Trophoblast cell (in vitro differentiated cells and primary cell): ENCODE measurements at places on chromosomes 7 and 10.

DNA sequence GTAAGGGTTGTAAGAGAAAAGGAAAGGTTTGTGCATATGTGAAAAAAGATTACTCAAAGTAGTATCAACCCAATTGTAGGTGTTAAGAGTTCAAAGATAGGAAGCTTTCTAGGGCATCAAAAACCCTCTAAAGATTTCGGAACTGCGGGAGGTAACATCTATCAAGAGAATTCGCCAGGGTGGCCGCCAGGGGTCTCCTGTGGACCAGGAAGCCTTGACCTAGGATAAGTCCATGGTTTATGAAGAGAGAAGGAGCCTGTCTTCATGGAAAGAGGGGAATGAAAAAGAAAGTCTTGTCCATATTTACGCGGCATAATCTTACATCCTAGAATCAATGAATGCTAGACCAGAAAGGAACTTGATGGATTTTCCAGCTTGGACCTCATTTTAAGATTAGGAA lies 140.7 kb upstream of the CALCR start:
- peak; percentile 63 for DNase-seq

DNA sequence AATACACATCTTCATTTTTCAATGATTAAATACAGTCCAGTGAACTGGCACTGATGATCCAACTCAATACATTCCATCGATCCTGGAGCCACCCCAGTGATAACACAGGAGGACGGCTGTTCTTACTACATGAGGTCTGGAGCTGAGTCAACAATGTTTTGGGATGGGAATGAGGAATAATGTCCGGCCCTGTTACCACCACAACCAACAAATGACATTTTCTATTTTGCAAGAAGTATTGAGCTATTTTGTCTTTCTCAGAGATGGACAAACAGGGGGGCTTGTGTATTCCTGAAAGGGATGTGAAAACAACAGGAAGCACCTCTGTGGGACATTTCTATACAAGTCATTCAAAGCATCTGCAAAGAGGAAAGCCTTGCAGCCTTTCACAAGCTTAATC lies 249.2 kb downstream of the PARD3 start:
- DNase-seq, result no peak

DNA sequence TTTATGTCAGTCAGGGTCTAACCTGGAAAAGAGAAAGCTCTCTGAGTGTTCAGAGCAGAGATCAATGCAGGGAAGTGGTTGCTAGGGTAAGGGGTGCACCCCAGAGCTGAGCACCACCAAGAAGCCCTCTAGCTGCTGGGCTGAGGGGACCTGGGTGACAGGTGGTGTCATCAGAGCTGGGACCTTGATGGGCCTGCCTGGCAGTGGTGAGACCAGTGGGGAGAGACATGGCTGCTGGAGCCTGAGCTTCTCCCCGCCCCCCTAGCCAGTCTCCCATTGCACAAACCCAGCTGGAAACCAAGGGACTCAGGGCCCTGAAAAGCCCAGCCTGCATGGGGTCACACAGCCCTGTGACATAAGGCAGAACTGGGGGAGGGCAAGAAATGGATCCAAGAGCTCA lies 49.1 kb upstream of the OSBPL3 start:
- DNase-seq, result no peak

GRCh38 chr10:132826524-132827422 lies 40.8 kb upstream of the NKX6-2 start:
- DNase-seq, result no peak

- DNase-seq, result no peak
Measured at GRCh38 chr7:40303996-40304395, 169.2 kb downstream of the SUGCT start.

DNA sequence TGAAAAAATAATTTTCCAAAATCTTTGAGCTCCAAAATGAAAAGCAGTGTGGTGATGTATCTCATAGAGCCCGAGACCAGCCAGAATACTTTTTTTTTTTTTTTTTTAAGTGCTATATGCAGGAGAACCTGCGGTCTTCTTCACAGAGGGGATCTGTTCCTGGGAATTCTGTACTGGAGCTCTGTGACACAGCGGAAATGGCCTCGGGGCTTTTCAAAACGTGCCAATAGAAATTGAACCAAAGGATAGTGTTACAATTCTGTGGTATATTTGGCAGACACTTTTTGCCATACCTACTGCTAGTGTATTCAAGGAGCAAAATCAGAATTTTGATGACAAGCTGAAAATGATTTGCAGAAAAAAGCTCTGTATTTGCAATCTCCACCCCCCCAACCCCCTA lies 1429.3 kb upstream of the LRRTM3 start:
- no peak for DNase-seq

DNA sequence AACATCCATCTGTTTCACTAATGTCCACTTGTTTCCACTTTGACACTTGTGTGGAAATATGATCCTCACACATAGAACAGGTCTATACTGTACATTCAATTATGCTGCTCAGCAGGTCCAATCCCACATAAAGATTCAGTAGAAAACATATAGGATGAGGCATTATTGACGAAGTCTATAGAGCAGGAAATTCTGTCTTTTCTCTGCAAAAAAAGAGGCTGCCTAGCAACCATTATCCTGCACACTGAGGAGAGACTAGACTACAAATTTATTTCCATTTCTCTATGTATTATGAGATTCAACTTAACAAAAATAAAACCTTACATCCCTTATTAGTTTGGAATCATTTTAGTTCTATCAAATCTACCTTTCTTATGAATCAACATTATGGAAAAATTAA lies 204.6 kb upstream of the POM121L12 start:
- no peak for DNase-seq

DNA sequence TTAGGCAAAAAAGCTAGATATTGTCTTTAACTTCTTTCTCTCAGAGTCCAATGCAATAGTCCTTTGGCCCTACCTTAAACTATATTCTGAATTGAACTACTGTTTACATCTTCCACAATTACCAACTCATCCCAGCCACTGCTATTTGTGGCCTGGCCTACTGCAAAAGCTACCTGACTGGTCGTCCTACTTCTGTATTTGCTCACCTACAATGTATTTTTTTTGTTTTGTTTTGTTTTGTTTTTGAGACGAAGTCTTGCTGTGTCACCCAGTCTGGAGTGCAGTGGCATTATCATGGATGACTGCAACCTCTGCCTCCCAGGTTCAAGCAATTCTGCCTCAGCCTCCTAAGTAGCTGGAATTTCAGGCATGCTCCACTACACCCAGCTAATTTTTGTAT lies 51.2 kb downstream of the ARL4A start:
- no peak for DNase-seq

DNA sequence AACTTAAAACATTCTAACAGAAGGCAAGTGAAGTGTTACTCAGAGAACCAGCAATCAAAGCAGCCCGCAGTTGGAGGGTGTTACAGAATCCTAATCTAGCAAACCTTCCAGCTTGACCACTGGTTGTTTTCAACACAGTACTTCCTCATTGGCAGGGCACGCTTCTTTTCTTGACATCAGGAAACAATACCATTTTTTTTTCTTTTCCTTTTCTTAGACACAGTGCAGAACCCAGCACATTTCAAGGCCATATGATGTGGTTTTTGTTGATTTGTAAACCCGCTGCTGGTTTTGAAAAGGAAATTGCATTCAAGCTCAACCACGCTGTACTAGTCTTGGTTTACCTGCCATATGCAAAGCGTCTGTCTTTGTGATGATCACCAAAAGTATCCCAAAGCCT lies 33.4 kb downstream of the RHOBTB1 start:
- DNase-seq, result no peak

DNA sequence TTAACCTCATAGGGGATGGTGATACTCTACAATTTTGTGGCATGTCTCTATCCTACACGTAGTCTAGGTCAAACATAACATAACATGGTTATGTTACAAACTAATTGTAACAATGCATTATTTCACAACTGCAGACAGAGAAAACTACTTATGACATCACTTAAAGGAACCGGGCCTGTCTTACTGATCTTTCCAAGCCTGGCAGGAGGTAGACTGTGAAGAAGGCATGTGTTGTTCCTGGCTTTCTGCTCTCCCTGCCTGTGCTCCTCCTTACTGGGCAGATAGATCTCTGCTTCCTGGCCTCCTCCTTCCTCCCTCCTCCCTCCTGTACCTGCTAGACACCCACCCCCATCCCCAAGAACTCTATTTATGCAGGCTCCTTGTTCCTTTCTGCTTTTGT lies 5.4 kb downstream of the CACNB2 start:
- no peak for DNase-seq

DNA sequence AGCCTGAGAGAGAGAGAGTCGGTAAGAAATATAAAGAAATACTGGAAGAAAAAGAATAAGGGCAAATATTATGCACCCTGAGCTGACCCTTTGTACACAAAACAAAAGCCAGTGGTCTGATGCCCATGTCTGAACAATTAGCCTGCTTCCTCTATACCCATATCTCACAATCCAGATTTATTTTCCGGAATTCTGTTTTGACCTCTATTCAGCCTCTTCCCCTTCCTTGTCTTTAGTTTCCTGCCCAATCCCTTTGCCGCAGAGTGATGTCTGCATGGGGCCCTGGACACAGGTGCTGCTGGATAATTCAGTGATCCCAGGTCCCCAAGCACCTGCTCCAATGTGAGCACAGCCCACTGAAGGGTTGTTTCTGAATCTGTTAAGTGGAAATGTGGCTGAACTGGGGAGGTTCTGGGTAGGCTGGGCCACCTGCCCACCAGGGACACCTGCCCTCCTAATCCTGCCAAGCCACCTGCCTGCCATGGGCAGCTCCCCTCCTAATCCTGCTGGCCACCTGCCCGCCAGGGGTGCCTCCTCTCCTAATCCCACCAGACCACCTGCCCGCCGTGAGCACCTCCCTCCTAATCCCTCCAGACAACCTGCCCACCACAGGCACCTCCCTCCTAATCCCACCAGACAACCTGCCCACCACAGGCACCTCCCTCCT lies 23.0 kb downstream of the ADGRA1 start:
- no peak for DNase-seq

- DNase-seq, result peak; percentile 25
Measured at GRCh38 chr10:7488418-7488829, 77.6 kb upstream of the SFMBT2 start.

DNA sequence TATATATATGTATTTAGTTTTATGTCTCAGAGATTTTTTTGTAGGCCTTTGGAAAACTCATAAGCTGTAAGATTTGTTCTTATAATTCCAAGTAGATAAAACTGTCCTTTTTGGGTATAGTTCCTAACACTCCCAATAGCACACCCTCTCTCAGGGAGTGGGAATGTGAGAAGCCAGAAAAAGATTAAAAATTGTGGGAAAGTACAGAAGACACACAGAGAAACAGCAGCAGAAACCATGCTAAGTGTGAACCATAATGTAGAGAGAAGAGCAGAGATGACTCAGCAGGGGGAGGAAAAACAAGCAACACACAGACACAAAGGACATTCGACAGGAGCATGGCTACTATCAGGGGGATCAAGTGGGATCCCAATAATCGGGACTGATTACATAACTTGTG lies 401.6 kb downstream of the MAGI2 start:
- no peak for DNase-seq

GRCh38 chr10:127485153-127485857 lies 63.8 kb upstream of the NPS start:
- DNase-seq, result peak; percentile 14

DNA sequence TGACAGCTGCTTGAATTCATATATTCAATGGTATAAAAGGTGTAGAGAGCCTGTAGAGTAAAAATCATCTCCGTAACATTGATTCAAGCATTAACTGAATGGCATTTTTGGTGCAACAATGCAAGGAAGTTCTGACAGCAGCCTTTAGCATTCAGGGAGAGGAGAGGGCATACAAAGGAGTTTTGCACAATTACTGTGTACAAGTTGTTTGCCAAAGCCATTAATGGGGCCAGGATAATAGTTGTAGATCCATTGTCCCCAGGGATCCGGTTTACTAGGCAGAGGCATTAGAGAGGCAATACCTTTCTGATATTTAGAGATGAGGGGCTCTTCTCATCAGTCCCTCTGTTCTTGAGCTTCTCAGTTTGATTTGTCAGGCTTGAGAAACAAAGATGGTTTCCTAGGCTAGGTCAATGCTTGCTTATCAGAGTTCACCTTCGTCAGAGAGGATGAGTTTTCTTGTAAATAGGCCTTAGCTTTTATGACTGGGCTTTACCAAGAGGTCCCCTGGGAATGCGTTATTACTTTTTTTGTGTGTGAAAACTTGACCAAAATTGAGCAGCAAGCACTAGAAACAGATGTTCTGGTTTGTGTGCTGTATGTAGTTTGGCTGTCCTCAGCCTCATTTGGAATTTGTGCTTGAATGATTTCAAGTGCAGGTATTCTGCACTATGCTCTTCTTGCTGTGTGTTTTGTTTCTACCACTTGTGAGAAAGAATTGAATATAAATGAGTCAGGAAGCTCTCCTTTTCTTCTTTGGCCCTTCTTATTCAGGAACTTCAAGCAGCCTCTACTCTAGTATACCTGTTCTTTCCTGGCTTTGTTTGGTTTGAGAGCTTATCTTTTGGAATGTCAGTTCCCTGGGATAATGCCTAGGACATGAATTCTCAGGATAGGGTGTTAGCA lies 32.0 kb downstream of the SND1 start:
- DNase-seq, result no peak

GRCh38 chr7:13850185-13850752 lies 139.2 kb downstream of the ETV1 start:
- peak; percentile 1 for DNase-seq

DNA sequence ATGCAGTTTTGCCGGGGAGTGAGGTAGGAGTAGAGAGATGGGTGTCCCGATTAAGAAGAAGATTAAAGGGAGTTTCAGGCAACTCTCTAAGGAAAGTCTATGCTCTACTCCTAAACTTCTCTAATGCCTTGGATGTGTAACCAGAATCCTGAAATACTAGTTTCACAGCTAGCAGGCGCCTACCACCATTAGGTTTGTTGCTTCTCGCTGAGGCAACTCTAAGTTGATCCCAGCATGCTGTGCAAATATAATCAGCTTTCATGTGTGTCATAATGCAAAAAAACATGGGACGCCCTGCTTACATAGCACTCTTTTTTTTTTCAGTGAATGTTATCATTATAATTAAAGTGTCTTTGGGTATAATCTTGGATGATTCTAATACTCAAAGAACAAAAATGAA lies 50.4 kb upstream of the FAM3C start:
- DNase-seq, result peak; percentile 72

- DNase-seq, result no peak
Measured at GRCh38 chr7:1210979-1211608, 21.6 kb upstream of the UNCX start.

DNA sequence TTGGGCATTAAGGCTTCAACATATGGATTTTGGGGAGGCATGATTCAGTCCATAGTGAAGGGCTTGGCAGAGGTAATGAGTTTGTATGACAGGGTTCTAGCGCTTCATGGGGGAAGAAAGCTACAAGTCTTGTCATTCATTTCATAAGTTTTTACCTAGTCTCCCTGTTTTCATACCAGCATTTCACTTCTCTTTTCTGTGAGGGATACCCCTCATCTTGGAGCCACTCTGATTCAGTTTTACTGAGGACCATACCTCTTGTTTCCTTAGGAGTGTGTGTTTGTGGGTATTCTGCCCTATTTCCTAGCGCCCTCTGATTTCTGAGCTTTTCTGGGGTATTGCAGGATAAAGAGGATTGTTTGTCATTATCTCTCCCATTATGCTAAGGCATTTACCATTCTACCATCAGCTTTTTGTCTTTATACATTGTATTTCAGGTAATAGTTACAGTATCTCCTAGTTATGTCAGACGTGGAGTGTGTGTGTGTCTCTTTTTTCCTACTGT lies 6.8 kb downstream of the RSBN1L start:
- DNase-seq, result no peak

- DNase-seq, result no peak
Measured at GRCh38 chr10:121919666-121920065, 8.2 kb downstream of the ATE1 start.

GRCh38 chr7:14602851-14603250 lies 299.7 kb downstream of the DGKB start:
- no peak for DNase-seq

- no peak for DNase-seq
Measured at GRCh38 chr10:97099089-97099488, 86.7 kb downstream of the SLIT1 start.
